ENCODE measurements at places on chromosomes 6 and 20.

- DNase-seq, result no peak
These were observed 263.1 kb upstream of the ZFP64 start for GRCh38 chr20:52454660-52455059.

DNA sequence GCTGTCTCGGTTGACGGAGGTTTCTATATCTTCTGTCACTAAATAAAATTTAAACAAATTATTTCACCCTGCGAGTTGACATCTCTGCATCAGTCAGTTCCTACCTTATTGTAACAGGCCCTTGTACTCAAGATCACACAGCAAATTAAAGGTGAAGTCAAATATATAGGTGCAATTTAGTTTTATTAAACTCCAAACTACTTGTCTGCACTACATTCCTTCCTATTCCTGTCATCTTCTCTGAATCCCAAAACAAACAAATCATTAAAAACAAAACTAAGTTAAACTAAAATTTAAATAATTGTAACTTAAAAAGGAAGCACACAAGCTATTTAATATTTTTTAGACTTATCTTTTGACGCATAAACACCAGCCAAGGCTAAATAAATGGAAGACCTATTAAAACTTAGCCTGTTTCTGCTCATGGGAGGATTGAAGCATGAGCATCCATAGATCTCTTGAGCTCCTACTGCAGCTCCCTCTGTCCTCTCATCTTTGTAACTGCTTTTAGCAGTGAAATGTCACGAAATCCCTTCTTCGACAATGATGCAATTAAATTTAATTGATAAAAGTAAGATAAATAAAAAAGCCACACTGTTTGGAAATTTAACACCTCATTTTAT, 1152.3 kb upstream of the GJE1 start:
- no peak for DNase-seq

- no peak for DNase-seq
These were observed 81.3 kb downstream of the RPP40 start for GRCh38 chr6:4922488-4923037.

GRCh38 chr20:24109537-24109936, 121.0 kb upstream of the GGTLC1 start:
- no peak for DNase-seq
